A172 (cell line): ENCODE measurements at places on chromosomes 11 and 22. TPM values are rescaled to one million over a fixed set of nuclear protein-coding genes. Genes with fewer than 3 reads are reported as not detected.

DNA sequence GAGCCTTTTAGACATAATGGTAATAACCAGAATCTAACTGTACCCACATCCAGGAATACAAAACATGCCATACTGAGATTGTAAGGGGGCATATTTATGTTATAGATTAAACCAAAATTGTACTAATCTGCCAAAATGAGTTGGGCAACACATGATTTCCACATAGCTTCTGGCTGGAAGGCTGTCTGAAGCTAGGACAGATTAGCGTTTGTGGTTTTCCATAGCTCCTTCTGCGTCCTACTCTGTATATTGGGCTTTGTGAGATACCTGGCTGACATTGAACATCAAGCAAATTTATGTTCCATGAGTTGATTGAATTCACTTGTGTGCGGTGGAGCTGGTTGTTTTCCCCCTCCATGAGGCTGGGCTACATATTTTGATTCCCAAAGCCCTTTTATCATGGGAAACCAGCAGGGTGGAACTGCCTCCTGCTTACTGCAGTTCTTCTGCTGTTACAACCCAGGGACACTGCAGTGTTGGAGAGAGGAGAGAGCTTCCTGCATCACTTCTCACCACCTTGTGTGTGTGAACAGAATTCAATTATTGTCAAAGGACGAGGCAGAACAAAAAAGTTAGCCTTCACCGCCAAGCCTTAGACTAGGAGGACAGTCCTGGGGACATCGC is 114.9 kb downstream of the C11orf91 start:
- no peak for DNase-seq

GRCh38 chr11:128330203-128330602 is 257.2 kb downstream of the ETS1 start:
- no peak for DNase-seq

SYCE3 gene
- 2.5 TPM in 1 of 2 replicates, not detected in the other for total RNA-seq

DNA sequence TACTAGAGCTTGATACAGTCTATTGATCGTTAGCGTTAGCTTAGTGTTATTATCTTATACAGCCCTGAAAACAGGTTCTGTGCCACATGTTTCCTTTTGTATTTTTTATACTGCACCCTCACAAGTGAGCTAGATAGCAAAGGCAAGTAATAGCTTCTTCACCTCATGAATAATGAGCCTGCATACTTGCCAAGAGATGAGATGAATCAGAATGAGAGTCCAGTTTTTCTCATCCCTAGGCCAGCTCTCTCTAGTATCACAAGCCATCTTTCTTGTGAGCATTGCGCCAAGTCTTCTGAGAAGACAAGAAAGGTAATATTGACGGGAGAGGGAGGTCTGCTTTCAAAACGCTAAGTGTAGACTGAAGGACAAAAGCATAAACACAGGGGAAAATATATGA is 8.7 kb upstream of the CARD18 start:
- DNase-seq: peak; percentile 2

DNA sequence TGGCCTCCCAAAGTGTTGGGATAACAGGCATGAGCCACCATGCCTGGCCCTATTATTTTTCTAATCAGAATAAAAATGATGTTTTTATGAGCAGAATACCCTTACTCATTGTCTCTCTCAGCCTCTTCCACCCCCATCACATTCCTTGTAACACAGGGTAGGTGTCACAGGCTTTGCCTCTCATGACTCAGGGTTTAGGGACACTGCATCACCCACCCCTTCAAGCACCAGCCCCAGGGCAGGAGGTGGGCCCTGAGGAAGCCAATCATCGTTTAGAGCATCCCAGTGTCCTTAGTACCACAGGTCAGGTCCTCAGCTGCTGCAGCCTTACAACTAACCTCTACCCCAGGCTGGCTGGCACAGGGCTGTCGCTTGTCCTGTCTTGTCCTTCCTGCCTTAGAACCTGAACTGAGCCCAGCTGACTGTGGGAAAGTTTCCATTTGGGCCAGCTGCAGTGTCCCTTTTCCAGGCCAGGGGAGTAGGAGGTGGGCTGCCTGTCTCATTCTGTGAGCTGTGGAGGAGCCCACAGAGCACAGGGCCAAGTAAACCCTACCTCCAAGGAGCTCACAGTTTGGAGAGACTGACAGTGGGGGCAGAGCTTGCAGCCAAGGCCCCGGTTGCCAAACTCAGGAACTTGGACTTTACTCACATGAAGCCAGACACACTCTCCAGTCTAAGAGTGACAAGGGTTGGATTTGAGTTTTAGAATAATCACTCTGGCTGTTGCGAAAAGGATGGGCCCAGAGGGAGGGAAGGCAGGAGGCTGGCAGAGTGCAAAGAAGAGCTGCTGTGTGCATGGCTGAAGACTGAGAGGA is 19.5 kb upstream of the UVRAG start:
- DNase-seq: no peak

DNA sequence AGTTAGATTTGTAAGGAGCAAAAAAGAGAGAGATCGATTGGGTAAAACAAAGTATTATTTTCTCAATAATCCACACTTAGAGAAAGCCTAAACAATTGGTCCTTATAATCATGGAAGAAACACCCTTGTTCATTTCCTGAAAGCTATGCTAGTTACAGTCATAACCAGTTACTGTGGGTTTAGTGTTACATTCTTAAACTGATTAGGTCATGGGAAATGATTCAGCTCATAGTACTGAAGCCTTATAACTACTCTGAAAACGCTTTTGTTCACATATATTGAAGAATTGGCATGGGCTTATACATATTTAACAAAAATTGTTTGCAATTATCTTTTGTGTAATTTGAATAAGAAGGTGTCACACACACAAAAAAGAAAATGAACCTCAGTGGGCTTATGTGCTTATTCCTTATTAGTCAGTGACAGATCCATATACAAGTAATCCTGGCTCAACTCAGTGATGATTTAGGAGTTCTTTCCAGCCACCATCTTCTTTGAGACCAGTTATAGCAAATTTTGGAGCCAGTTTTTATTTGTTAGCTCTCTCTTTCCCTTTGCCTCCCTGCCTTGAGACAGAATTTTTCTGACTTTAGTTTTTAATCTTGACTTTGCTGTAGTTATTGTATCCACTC is 198.5 kb upstream of the CTSC start:
- DNase-seq: peak; percentile 82

DNA sequence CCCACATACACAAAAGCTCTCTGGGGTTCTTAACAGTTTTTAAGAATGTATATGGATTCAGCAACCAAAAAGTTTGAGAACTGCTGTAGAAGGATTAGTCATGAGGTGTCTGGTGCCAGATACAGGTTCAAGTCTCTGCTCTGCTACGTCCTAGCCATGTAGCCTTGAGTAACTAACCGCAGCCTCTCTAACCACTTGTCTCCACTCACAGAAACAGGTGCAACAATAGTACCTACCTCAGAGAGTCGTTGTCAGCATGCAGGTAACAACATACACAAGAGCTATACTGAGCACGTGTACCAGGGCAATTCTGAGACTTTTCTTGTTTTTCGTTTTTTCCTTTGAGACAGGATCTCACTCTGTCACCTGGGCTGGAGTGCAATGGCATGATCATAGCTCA is 26.9 kb downstream of the CBX7 start:
- DNase-seq: no peak

APOA1 gene
- not detected in 2 replicates for total RNA-seq
